ENCODE measurements at places on chromosomes 2 and 18. TPM values are rescaled to one million over a fixed set of nuclear protein-coding genes. Genes with fewer than 3 reads are reported as not detected.

Gene IL18RAP
- 10.2 TPM for total RNA-seq

Gene CDCA7
- 34.3 TPM for total RNA-seq

Gene TEKT4
- not detected for total RNA-seq

Gene GPR39
- total RNA-seq: not detected

Gene PLCD4
- 0.10 TPM for total RNA-seq

Gene PLEKHH2
- total RNA-seq: 0.70 TPM

Gene CNRIP1
- total RNA-seq: not detected

Gene ABCG8
- total RNA-seq: not detected

Gene PDK1
- 35.1 TPM for total RNA-seq

Gene NGEF
- 0.13 TPM for total RNA-seq

Gene FBXO36
- total RNA-seq: 0.82 TPM

Gene CCDC85A
- not detected for total RNA-seq

Gene EN1
- not detected for total RNA-seq

Gene PDE1A
- total RNA-seq: not detected

Gene STPG4
- 0.32 TPM for total RNA-seq

Gene TAF1B
- total RNA-seq: 24.2 TPM

Gene CFC1
- not detected for total RNA-seq

Gene ASB18
- total RNA-seq: not detected

Gene DLGAP1
- not detected for total RNA-seq

Gene HAUS1
- 59.2 TPM for total RNA-seq

Gene LCLAT1
- 31.7 TPM for total RNA-seq

Gene PFN4
- not detected for total RNA-seq

Gene TWIST2
- not detected for total RNA-seq

Gene SLC38A11
- total RNA-seq: not detected

Gene CDKL4
- total RNA-seq: 0.32 TPM

Gene CGREF1
- total RNA-seq: 4.7 TPM

Gene GAREM2
- total RNA-seq: 4.2 TPM

Gene POTEC
- total RNA-seq: not detected

Gene CD8B2
- 3.2 TPM for total RNA-seq

Gene MYO3B
- total RNA-seq: 0.31 TPM

Gene CCDC68
- not detected for total RNA-seq

Gene NDUFAF7
- total RNA-seq: 20.8 TPM

Gene TGFA
- 0.11 TPM for total RNA-seq

Gene DCAF17
- 18.9 TPM for total RNA-seq

Gene CRYGD
- total RNA-seq: not detected

Gene SULT1C4
- total RNA-seq: not detected

Gene SPATS2L
- 14.1 TPM for total RNA-seq

Gene RMC1
- total RNA-seq: 44.6 TPM
